Activated effector memory CD4-positive, alpha-beta T cell treated with Interleukin-2 at 50 U/mL for 16 hours (primary cell): ENCODE measurements at places on chromosomes 7 and 10.

GRCh38 chr10:127040756-127041155 lies 135.5 kb downstream of the DOCK1 start:
- no peak for DNase-seq

DNA sequence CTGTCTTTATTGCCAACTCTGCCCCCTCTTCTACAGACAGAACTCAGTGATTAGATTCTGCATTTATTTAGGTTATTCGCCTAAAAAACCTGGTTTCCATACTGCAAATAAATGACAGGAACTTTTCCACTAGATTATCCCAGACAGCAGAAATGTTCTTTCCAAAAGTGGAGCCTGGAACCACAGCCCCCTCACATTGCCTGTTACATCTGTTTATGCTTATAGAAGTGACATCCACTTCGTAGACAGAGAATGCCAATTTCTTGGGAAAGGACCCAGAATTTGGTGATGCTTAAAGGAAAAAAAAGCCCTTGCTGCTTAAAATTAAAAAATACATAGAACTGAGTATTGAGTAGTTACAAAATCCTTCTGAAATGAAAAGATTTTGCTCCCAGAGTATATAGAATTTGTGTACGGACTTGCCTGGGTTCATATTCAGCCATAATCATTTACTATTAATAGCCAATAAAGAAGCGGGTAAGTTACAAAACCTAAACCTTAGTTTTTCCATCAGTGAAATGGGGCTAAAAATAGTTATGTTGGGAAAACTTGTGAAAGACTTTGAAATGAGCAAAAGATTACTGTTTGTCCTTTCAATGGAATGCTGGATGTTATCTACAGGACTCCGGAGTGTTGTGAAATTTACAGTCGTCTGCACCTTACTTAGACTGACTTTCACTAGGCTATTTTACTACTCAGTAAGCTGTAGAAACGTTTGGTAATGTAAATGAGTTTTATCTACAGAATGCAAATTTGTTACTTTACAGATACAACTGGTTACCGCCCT lies 1.1 kb upstream of the PPP1R9A start:
- no peak for DNase-seq

- DNase-seq = no peak
Observed at GRCh38 chr7:80563561-80564327, 51.9 kb upstream of the GNAT3 start.

- DNase-seq = no peak
Observed at GRCh38 chr7:153507885-153508284, 544.3 kb upstream of the DPP6 start.

- no peak for DNase-seq
Observed at GRCh38 chr7:44113764-44114354, 9.5 kb downstream of the POLD2 start.

DNA sequence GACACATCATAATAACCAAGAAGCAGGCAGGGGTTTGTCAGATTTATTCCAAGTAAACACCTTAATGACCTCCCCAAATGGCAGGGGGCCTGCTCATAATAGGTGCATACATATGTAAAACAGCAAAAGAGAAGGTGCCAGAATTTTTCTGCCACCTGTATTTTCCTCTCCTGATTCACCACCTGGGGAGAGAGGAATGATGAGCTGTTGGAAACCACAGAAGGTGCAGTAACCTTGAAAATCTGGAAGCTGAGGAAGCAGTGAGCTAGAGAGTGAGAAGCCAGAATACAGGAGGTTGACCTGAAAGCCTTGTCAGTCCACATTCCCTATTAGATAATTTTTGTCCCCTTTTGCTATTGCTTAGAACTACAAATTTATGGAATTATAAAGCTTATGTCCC lies 46.2 kb upstream of the PDE1C start:
- no peak for DNase-seq

DNA sequence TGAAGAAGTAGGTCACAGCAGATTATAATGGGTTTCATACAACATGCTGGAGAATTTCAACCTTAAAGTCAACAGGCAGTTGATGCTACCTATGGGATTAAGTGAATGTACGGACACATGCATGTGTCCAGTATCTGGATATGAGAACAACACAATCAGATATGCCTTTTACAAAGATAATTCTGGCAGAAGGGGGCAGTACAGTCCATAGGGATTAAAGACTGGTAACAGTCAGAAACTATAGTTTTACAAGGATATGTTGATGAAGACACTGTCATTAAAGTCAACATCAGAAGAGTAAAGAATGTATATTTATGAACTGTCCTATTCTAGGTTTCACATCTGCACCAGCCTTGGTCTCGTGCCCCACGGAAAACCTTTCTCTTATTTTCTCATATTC lies 41.5 kb downstream of the ANKMY2 start:
- DNase-seq = no peak

- DNase-seq = no peak
Observed at GRCh38 chr7:66894463-66895080, 26.5 kb upstream of the TMEM248 start.

DNA sequence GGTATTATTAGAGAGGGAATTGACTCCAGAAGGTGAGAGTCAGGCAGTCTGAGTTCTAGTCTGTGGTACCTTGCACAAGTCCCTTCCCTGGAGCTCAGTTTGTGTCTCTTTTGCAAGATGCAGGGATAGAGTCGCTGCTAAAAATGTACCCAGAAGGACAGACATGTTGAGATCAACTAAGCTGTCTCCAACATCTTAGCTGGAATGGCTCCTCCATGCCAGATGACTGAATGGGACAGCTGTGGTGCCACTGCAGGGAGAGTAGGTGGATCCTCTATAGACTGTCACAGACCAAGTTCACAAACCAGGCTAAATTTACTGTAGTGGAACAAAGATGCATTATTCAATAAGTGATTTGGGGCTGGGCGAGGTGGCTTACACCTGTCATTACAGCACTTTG lies 120.1 kb downstream of the NEURL1 start:
- DNase-seq = no peak

GRCh38 chr7:2438186-2438585 lies 34.8 kb downstream of the CHST12 start:
- DNase-seq = no peak

GRCh38 chr10:13775786-13776775 lies 189.3 kb downstream of the PRPF18 start:
- DNase-seq = no peak

- no peak for DNase-seq
Observed at GRCh38 chr7:14858866-14859265, 43.7 kb downstream of the DGKB start.

- DNase-seq = peak; percentile 57
Observed at GRCh38 chr10:3887885-3888476, 103.0 kb upstream of the KLF6 start.

DNA sequence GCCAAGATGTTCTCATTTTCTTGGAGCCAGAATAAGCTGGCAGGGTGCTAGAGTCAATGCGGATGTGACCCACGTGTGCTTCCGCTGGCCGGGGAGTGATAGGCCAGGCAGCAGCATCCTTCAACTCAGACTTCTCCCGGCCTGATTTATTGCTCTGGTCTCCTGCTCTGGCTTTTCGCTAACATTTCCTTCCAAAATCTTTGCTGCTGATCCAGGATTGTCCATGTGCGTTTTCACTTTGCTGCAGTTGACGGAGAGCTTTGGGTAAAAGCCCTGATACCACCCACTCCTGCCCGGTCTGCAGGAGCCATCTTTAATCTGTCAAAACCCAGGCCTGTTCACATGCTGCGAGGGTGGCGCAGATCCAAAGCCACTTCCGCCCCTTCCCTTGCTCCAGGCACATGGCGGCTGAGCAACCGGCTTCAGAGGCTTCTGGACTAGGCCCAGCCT lies 106.8 kb downstream of the CYP26A1 start:
- no peak for DNase-seq

DNA sequence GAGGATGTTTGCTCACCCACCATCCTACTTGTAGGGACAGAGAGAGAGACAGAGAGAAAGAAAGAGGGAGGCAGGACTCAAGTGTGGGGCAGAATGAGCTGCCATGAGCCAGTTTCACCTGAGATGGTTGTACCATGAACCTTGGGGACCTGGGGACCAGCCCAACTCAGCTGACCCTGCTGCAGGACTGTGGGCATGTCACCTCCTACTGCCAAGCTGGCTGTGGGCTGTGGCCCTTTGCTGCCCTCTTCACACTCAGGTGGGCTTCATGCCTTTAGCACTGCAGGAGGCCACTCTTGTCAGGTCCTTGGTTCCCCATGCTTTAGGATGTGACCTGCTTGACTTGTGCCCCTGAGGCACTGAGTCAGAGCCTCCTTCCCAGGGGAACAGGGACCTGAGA lies 108.2 kb upstream of the PCBD1 start:
- DNase-seq = no peak

GRCh38 chr7:28955718-28956607 lies 2.2 kb downstream of the TRIL start:
- DNase-seq = no peak

- no peak for DNase-seq
Observed at GRCh38 chr10:75477680-75478079, 46.3 kb downstream of the LRMDA start.

DNA sequence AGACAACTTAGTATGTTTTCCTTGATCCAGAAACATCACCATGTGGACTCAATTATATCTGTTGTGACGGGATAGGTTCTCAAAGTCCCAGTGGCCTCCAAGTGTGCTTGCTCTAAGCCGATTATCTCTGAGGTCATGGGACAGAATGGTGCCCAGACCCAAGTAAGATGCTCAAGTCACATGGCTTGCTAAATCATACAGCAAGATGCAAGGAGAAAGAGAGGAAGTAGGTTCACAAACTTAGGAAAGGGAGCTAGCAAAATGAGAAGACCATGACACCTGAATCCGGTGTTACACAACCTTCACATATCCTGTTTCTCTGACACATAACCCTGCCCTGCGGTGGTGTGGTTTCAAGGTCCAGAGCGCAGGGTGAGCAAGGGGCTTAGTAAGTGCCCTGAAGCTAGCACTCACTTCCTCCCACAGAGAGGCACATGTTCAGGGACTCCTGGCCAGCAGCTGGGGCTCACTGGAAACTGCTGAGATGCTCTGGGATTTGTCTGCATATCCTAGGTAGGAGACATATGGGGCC lies 590.9 kb upstream of the ANKRD30A start:
- DNase-seq = no peak

- no peak for DNase-seq
Observed at GRCh38 chr7:98619450-98620321, 2.6 kb downstream of the NPTX2 start.

DNA sequence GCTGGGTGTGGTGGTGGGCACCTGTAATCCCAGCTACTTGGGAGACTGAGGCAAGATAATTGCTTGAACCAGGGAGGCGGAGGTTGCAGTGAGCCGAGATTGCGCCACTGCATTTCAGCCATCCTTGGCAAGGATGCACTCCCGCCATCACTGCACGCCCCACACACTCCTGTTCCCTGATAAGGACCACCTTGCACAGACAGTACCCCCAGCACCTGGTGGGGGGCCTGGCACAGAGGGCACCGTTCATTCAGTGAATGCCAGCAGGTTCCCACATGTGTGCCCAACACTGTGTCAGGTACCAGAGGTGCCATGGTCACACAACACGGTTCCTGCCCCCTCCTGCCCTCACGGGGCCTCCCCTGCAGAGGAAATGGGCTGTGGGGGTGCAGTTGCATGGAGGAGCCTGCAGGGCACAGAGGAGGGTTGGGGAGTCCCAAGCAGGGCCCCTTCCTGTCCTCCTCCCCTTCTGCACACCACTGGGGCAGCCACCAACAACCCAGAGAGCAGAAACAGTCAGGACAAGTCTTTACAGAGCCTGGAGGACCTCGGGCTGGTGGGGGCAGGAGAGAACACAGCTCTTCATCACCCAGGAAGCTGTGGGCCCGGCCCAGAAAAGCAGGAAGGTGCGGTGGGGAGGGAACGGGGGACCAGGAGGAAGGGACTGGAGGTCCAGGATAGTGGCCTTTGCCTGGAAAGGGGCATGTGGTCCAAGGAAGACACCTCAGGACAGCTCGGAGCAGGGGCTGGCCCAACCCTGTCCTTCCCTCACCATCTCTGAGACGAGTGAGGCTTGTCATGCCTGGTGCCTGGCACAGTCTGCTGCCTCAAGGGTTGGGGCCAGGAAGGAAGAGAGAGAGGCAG lies 7.1 kb downstream of the CRYGN start:
- peak; percentile 51 for DNase-seq

DNA sequence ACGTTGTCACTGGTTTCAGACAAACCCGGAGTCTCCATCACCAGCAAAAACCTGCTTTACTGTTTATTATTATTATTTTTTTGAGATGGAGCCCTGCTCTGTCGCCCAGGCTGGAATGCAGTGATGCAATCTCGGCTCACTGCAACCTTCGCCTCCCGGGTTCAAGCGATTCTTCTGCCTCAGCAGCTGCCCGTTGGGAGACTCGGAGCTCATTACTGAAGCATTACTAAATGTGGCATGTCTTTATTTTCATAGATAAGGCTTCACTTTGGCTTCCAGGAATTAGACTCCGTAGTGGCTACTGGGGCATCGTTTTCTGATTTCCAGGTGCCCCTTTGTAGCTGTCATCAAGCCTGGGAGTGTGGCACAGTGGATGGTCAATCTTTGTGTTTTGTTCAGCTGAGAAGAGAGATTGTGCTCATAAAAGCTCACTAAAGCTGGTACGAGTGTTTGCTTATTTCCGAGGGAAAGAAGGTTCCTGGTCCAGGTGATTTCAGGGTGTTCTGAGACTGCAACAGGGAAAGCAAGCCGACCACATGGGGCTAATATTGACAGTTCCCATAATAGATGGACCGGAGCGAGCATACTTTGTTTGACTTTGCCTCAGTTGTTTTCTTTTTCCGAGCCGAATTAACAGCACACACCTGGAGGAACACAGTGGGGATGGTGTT lies 163.1 kb downstream of the CAMK1D start:
- no peak for DNase-seq

- no peak for DNase-seq
Observed at GRCh38 chr7:109213081-109213480, 643.4 kb downstream of the DNAJB9 start.

GRCh38 chr7:44385434-44386138 lies 60.2 kb upstream of the CAMK2B start:
- DNase-seq = no peak

DNA sequence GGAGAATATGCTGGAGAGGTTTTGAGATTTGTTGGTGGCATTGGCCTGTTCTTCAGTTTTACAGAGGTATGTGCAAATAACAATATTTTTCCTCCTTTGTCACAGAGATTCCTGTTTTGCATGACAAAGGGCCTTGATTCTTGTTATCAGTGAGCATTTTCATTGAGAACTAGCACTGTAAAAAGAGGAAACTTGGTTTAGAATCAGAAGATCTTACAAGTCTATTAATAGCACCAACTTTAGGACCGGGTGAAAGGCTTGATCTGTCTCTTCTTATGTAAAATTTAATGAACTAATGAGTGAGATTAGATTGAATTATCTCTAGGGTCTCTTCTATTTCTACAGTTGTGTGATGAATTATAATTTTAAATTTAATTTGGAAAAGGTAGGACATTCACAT lies 25.5 kb downstream of the TSPAN13 start:
- DNase-seq = no peak

DNA sequence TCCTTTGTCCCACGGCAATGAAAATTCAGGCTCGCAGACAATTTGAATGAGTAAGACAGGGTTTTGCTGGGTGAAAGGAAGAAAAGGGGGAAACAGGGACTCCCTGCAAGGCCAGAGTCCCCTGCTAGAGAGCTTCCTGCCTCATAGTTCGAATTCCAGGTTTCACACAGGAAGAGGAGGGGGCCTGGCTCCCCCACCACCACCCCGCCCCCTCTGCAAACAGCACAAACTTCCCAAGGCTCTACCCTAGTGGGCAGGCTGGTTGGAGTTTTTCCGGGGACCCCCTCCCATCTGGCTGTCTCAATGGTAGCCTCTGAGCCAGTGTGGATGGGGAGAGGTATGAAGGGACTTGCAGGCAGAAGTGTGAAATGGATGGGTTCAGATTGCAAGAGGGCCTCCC lies 57.4 kb upstream of the NEBL start:
- no peak for DNase-seq
